ENCODE measurements at places on chromosomes 2 and 18.

DNA sequence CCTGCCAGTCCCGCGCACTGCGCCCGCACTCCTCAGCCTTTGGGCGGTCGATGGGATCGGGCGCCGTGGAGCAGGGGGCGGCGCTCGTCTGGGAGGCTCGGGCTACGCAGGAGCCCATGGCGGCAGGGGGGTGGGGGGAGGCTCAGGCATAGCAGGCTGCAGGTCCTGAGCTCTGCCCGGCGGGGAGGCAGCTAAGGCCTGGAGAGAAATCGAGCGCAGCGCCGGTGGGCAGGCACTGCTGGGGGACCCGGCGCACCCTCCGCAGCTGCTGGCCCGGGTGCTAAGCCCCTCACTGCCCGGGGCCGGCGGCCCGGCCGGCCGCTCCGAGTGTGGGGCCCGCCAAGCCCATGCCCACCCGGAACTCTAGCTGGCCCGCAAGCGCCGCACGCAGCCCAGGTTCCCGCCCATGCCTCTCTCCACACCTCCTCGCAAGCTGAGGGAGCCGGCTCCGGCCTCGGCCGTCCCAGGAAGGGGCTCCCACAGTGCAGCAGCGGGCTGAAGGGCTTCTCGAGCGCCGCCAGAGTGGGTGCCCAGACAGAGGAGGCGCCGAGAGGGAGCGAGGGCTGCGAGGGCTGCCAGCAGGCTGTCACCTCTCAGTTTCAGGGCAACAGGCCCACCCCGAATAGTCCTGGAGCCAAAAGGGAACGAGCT is 74.1 kb downstream of the PSMG2 start:
- DNase-seq: peak; percentile 78

GRCh38 chr2:160430001-160430344 is 63.6 kb downstream of the RBMS1 start:
- DNase-seq: no peak

DNA sequence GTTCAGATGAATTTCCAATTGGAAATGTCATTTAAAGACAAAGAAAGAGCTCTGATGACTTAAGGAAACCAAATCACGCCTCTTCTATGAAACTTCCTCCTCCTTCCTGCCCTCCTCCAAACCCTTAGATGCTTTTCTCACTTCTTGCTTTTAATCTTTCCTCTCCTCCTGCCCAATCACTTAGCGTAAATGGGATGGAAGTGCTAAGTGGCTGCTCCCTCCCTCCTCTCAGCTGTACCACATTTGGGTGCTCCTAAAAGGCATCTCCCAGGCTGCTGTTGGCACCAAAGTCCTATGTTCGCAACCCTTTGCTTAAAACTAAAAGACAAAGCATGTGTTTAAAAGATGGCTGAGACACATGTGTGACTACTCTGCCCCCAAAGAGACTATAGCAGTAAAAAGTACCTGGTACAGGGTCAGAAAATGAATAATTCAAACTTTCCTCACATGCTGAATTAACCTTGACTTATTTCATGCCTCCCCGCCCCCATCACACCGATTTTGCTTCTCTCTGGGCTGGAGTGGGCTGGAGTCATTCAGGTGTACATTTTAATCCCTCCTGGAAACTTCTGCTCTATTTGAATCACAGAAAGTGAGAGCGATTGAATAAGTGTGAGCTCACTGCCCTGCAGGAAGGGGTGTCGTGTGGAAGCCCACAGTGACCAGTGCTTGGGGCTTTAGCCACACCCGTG is 59.2 kb upstream of the KLF7 start:
- DNase-seq: peak; percentile 5

GRCh38 chr2:98822301-98823164 is 91.6 kb upstream of the MGAT4A start:
- DNase-seq: peak; percentile 80

GRCh38 chr18:2171840-2172625 is 399.3 kb downstream of the METTL4 start:
- no peak for DNase-seq
